ENCODE measurements at places on chromosomes 2 and 18.
A peak's percentile ranks its signal among the peaks of the same experiment; 100 is the strongest.

DNA sequence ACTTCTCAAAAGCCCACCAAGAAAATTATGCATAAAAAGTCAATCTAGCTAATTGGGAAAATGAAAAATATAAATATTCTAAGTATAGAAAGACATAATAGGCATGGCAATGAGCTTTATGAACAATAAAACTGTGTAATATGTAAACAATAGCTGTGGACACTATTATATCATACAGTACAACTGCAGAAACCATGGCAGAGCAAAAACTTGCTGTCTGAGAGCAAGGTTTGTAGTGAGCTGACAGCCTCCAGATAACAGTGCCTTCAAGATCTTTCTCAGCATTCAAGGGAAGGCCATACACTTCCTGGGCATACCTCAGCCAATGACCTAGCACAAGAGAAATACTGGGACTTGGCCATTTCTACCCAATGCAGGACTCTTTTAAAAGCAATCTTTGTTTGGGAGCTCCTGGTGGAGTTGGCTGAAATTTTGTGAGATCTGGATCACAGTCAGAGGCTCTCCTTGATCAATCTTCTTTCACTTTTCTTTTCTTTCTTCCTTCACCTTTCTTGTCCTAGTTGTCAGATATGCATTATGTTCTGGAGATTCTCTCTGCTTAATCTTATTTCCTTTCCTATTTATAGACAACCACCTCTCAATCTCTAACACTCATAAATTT is 427.2 kb upstream of the UBE2E3 start:
- DNase-seq: no peak

GRCh38 chr2:173240083-173240482 is 114.6 kb upstream of the CDCA7 start:
- DNase-seq: peak; percentile 19

GRCh38 chr2:235595422-235596010 is 101.7 kb downstream of the AGAP1 start:
- DNase-seq: peak; percentile 35

- DNase-seq: no peak
These were observed 39.5 kb downstream of the ATP6V1C2 start for GRCh38 chr2:10760794-10761504.

GRCh38 chr2:208315081-208315788 is 49.2 kb downstream of the PIKFYVE start:
- no peak for DNase-seq

DNA sequence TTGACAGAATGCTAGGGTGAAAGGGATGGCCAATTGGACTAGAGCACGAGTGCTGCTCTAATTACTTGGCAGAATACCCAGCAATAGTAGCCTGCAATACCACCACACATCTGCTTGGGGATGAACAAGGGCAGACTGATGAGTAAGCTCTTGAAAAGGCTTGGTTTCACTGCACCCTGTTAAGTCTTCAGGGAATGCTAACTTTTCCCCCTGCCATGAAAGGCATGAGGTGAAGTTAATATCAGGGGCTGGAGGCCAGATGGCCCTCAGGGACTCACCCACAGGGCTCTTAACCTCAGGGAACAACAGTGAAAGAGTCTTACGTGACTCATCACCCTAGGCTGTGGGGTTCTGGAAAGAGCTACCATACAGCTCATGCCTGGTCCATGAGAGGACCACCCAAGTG is 51.7 kb upstream of the MYL1 start:
- DNase-seq: no peak

GRCh38 chr2:7031547-7032245 is 114.5 kb downstream of the RNF144A start:
- DNase-seq: no peak

DNA sequence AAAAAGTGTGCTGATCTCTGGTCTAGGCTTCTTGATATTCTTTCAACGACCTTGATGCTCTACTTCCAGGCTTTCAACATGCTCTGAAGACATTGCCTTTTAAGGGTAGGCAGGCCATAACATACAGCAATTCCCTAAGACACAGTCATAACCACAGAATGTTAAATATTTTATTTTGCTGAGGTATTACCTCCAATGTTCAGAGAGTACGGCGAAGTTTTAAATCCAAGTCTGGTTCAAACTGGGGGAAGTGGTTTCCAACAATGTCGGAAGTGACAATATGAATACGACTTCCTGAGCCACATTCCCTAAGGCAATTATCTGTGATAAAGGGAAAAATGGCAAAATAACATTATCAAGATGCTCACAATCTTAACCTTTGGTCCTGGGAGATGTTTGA is 1077.9 kb upstream of the PIK3C3 start:
- DNase-seq: no peak

- no peak for DNase-seq
These were observed 36.8 kb upstream of the UNC80 start for GRCh38 chr2:209734805-209735204.

DNA sequence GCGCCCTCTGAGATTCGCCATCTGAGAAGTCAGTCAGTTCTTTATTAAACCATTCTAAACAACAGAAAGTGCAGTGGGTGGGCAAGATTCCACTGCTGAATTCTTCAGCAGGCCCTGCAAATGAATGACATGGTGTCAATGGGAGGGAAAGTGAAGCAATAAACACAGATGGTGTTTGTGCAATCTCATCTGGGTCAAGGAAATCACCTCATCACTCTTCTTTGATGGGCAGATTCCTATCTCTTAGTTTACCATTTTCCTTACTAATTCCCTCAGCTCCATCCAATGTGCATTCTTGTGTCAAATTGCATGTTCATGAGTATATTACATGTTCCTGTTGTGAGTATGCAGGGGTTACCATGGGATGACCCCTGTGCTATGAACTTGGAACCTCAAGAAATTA is 100.7 kb upstream of the CYP1B1 start:
- no peak for DNase-seq

- DNase-seq: no peak
These were observed 28.7 kb downstream of the LBH start for GRCh38 chr2:30259827-30260679.

- DNase-seq: no peak
These were observed 26.9 kb downstream of the MAIP1 start for GRCh38 chr2:199982126-199982843.

DNA sequence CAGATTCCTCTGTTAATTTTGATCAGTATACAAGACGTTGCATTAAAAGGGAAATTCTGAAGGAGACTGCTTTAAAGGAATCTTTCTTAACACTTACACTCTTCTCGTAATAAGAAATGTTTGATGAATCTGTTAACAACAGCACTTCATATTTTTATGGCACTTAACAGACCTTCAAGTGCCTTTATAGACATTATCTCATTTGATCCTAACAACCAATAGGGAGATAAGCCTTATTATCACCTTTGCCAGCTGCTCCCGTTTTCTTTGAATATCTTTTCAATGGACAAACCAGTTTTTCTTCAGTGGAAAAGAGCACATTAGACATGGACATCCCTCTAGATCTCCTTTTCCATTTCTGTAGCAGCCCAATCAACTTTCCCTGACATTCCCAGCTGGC is 653.0 kb upstream of the FAM98A start:
- DNase-seq: no peak

- peak; percentile 30 for DNase-seq
These were observed 2.1 kb downstream of the STK39 start for GRCh38 chr2:168245074-168245825.

DNA sequence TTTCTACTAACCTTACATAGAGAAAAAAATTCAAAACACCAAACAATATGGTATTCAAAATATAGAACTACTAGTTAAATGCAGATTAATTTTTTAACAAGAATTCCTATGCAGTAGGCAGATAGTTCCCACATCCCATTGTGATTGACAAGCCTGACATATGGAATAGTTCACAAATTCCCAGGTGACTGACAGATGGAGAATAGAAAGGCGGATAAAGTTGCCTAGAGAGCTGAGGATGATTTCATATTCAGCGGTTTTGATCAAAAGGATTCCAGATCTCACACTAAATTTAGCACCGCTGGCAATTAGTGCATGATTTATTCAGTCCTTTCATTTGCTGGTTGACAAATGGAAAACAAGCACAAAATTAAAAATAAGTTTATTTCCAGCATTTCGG is 733.7 kb upstream of the POU3F3 start:
- DNase-seq: no peak

- no peak for DNase-seq
These were observed 442 bp downstream of the SERPINB5 start for GRCh38 chr18:63477200-63477599.

GRCh38 chr2:46495231-46496030 is 16.1 kb downstream of the TMEM247 start:
- DNase-seq: no peak

DNA sequence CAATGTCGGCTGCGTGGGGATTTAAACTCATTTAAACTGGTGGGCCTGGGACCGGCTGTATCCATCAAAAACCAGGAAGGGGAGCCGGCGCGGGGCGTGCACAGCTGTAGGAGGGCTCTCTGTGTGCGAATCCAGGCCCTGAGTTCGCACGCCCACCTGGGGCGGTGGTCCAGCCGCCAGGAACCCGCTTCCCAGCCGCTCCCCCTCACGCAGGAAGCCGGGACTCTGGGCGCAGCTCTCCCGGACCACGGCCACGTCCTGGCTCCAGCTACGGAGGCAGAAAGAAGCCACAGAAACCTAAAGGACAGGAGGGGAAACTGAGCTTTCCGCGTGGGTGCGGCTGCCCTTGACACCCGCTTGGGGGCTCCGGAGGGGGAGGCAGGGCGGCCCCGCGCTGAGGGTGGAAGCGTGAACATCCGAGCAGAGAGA is 80.6 kb downstream of the GFPT1 start:
- no peak for DNase-seq

- no peak for DNase-seq
These were observed 65.4 kb downstream of the PRPF40A start for GRCh38 chr2:152651834-152652233.

DNA sequence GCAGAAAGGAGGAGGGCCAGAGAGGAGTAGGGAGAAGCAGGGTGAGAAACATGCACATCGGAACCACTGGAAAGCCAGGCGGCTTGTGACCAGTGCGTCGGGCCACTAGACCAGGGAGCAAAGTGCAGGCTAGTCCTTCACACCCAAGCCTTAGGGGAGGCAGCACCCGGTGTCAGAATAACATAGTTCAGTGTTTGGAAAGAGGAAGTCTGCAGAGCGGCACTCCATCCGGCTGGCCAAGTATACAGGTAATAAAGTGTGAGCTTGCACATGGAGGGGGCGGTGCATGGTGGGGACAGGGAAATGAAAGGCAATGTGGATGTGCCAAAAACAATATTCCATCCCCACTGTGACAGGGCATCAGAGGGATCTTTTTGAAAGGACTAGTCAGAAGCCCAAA is 69.7 kb downstream of the ZNF521 start:
- DNase-seq: no peak

DNA sequence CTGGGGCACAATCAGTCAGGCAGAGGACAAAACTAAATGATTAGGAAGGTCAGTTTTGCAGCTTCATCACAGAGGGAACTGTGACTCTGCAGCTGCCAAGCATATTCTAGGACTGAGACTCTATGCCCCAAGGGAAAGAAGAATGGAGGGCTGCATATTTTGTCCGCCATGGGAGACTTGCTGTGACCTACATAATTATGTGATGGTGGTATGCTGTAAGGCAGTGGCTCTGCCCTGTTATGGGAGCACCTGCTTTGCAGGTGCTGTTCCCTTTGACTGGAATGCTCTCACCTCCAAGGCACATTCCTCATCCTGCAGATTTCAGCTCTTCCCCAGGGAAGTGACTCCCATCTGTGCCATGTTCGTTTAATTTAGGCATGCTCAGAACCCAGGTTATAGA is 261.9 kb upstream of the EPHA4 start:
- DNase-seq: no peak

DNA sequence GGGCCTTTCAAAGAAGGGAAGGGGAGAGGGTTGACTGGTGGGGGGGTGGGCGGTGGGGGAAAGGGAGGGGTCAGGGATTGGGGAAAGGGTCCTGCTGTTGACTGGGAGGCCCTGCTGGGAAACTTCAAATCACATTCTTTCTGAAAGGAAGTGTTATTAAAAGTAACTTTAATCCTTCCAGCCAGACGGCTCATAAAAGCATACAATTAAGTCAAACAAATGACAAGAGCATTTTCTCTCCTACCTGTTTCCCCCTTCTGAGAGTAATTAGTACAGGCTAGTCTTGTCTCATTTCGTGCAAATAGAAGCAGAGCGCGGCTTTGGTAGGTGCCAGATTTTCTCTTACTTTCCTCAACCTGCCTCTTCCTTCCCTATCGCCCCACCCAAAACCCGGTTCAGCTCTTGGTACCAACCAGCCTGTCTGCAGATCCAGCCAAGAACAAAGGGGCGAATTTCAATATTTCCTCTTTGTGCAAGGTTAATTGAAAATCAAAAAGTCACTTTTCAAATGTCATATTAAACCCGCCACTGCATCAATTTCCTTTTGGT is 2112.6 kb upstream of the PIK3C3 start:
- DNase-seq: no peak

DNA sequence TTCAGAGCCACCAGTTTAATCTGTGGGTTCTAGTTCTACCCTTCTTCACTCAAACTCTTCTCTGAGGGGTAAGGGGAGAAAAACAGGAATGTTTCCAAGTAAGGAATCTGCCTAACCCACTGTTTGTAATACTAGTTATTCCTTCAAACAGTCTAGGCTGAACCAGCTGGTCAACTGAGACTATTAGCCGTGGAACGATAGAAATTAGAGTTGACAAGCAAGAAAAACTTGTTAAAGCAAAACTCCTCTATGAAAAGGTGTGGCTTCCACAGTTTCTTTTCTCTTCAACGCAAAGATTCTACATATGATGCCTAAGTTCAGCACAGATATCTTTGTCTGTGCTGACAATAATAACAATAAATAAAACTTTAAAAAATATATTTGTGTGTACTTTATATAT is 11.5 kb downstream of the PAIP2B start:
- no peak for DNase-seq

- no peak for DNase-seq
These were observed 1403.6 kb downstream of the SUCLG1 start for GRCh38 chr2:83055376-83056010.

DNA sequence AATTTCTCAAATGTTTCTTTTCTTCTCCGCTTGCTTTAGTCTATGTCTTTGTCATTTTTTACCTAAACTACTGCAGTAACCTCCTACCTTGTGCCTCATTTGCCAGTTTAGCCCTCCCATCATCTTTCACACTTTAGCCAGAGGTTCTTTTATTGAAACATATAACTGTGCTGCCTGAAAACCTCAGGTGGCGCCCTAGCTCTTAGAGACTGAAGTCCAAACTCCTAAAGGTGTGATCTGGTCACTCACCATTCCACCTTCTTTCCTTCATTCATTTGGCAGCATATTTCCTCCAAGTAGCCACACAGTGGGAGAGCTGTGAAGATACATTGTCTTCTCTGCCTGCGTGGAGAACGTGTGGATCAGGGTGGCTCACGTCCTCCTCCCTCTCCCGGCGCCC is 98.2 kb upstream of the MAPRE2 start:
- no peak for DNase-seq

DNA sequence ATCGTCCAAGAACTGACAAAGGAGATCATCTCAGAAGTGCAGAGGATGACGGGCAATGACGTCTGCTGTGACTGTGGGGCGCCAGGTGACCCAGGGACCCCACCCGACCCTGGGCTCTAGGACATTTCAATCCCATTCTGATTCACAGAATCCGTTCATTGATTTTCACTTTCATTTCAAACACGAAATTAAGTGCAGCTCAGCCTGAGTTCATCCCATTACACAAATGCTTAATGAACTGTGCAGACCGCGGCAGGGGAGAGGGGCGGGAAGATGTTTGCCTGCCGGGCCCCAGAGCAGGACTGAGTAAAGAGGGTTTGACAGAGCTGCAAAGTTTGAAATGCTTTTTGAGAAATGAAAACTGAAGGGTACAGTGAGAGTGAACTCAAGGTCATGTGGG is 67.1 kb downstream of the ITGB1BP1 start:
- DNase-seq: no peak

GRCh38 chr2:30942419-30942818 is 135.2 kb upstream of the CAPN13 start:
- DNase-seq: no peak

GRCh38 chr2:115584507-115584906 is 1142.1 kb downstream of the DPP10 start:
- DNase-seq: no peak

Measured in activated CD4-positive, alpha-beta T cell treated with anti-CD3 and anti-CD28 coated beads, Interleukin-2, amount 50 U/mL, for 16 hours (primary cell).